ENCODE measurements at places on chromosomes 3 and 15. TPM values are rescaled to one million over a fixed set of nuclear protein-coding genes. Genes with fewer than 3 reads are reported as not detected.

Gene PLA2G4F
- 4.4 TPM for polyA plus RNA-seq

Gene IL17RB
- 0.08 TPM for polyA plus RNA-seq

Gene SNRPN
- 102 TPM for polyA plus RNA-seq

Gene MASP1
- not detected for polyA plus RNA-seq

Gene TMIE
- polyA plus RNA-seq = not detected

Gene IQCH
- 2.2 TPM for polyA plus RNA-seq

Gene THSD4
- 24.5 TPM for polyA plus RNA-seq

Gene SLCO3A1
- 21.6 TPM for polyA plus RNA-seq

Measured in keratinocyte (primary cell).